ENCODE measurements at places on chromosomes 7 and 10.

GRCh38 chr10:92146107-92146506, 144.8 kb downstream of the CPEB3 start:
- DNase-seq, result no peak

DNA sequence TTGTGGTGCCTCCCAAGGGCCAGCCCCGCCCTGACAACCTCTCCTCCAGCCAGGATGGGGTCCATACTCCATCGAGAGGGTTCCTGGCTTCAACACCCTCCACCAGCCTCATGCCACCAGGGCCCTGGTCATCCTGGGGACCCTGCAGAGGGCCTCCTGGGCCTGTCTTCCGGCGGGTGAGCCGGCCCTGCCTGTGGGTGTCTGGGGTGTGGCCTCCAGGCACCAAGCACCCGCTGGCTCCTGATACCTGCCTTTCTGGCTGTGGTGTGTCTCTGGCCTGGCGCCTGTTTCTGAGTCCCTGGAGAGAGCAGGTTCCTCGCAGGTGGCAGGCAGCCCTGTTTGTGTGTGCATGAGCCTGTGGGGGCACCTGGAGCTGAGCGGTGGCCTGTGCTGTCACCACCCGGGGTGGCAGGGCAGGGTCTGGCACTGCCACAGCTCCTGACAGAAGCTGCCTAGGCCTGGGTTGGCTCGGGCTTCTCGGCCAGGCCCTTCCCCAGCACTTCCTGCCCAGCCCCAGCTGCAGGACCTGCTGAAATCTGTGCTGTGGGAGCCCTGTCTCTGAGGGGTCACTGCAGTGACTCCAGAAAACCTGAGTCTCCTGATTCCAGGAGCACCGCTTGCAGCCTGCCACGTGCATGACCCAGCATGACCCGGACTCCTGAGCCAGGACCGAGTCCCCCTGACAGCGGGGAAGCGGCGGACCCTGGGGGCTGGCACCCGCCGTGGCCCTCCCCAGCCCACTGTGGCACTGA, 18.4 kb downstream of the ADAM8 start:
- DNase-seq, result no peak

DNA sequence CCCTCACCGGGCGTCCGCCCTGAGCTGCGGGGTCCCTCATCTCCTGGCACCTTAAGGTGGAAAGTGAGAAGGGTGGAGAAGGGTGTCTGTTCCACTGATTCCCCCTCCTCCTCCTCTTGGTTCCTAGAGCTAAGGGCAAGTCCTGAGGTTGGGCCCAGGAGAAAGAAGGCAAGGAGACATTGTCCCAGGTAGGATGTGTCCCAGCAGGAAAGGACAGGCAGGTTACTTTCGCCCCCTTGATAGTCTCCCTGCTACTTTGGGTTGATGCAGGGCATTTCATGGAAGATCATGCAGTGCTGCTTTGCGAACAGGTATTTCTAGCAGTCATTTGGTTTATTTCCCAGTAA, 582 bp downstream of the STEAP2 start:
- no peak for DNase-seq

GRCh38 chr7:108226816-108227299, 96.7 kb upstream of the LAMB4 start:
- DNase-seq, result no peak

- no peak for DNase-seq
Observed at GRCh38 chr7:65951837-65952578, 30.0 kb downstream of the GUSB start.

DNA sequence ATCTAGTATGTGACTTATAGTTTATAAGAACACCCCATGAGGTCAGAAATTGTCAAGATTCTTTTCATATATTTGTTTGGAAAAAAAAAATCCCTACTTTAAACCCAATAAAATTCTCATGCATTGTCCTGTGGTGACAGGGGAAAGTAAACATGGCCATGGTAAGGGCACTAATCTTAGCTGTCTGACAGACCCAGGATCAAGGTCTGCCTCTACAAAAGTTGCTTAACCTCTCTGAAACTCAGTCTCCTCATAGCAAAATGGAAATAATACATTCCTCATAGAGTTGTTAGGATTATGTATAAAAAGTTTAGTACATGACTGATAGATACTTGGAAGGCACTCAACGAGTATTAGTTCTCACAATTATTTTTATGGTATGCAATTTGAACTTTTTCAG, 22.3 kb upstream of the AKAP9 start:
- no peak for DNase-seq

DNA sequence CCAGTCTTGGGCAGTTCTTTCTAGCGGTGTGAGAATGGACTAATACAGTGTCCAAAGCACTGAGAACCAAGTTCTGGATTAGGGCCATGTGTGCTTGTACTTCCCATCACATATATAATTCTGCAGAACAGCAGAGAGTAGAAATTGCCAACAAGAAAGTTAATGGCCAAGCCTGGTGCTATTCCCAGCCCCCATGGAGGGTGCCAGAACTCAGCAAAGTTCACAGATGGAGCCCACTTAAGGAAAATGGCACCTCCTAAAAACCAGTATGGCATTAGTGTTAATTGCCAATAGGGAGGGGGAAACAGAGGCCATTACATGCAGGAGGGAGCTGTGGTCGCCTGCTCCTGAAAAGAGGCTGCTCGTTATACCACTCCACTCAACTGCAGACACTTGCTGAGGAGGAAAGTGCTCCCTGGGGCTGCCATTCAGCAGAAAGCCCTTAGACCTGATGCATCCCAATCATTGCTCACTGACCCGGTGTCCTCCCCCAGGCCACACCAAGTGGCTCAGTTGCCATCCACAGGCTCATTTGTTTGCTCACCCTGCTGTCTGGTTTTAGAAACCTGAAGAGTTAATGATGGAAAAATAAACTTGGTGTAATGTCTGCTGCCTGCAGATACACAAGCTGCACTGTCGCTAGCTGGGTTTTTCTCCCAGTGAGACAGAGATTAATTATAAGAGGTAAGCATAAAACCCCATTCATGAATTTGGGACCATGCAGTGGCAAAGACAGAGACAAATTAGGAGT, 280.6 kb downstream of the GFRA1 start:
- no peak for DNase-seq

GRCh38 chr7:138875794-138876193, 77.8 kb upstream of the ATP6V0A4 start:
- DNase-seq, result no peak

Measured in esophagus squamous epithelium (tissue), 5 donors.